ENCODE measurements at places on chromosomes 2 and 18. TPM values are rescaled to one million over a fixed set of nuclear protein-coding genes. Genes with fewer than 3 reads are reported as not detected.

DNA sequence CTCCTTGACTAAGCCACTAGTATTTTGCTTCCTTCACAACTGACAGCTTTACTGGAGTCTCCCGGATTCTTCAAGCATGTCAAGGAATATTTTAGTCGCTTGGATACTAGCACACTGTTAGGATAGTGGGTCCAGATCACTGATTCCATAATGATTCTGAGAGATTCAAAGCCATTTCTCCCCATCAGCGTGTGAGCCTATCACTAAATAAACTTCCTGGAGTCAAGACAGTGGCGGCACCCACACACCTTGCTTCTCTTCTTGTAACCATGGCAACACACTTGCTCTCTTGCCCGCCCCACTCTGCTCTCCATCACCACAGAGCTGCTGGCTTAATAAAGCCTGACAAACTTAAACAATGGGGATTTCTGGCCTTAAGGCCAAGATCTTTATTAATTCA, 245.1 kb downstream of the LRRTM1 start:
- DNase-seq: no peak

DNA sequence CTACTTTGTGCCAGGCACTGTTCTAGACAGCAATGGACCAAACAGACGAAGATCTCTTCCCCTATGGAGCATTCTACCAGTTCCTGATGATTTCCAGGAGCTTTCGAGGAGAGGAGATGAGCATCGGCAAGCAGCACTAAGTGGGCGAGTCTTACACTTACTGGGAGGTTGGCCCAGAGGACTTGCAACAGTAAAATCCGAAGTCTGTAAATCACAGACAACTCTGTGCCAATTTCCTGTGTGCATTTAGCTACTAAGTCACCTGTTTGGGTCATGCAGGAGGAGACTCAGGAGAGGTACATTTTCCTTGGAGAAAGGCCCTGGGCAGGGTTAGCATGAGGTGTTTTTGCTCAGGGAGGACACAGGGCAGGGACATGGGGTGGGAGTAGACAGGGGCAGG, 58.9 kb downstream of the TRPM8 start:
- DNase-seq: no peak

- no peak for DNase-seq
These were observed 482.6 kb downstream of the PIK3C3 start for GRCh38 chr18:42437646-42438045.

The CCDC74B gene
- total RNA-seq: 10.3 TPM

DNA sequence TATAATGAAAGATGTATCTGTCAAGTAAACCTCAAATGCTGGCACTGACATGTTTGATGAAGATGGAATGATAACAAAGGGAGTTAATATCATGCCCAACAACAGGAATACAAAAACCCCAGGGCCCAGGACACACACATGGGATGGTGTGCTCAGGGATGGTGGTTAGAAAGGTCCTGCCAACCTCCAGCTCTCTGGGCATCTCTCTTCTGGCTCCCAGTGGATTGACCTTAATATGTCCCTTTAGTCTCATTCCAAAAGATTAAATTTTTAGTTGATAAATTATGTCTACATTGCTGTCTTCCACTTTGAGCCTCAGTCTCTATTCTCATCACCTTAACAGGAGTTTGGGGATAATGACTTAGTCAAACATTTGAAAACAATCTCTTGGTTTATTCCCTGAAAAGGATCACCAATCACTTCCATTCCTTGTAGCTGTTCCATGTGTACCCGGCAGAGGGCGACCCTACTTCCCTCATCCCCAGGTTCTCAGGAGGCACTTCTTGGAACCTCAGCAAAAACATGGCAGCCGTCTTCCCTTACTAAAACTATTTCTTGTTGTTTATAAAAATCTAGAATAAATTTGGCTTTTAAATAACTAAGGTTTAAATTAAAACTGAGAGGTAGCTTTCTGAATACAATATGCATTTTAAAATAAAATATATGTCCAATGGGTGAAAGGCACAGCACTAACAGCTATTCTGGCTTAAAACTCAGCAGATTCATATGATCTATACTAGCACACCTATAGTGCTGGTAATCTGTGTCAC, 29.6 kb downstream of the MCEE start:
- DNase-seq: no peak

DNA sequence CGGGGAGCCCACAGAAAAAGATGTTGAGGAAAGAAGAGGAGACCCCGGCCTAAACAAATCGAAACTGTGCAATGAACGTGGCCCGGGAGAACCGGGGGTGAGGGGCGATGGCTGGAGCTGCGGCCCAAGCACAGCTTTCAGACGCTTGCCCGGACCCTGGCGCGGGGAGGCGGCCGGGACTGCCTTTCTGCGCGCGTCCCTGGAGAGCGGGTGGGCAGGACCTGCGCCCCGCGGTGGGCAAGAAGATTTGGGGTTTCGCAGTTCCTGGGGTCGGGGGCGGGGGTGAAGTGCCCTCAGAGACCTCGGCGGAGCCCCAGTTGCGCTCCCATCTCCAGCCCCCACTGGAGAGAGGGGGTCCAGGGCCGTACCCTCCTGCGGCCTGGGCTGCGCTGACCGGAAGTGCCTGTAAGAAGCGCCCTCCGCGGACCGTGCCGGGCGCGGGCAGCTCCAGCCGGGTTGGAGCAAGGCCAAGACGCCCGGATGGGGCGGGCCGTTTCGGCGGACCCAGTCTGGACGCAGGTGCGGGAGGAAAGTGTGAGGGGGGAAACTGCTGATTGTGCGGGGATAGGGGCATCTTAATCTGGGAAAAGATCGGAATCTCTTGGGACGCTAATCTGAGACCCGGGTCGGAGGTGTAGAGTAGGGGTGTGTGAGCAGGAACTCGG, 11.6 kb downstream of the EN1 start:
- no peak for DNase-seq
